NCI-H748 treated with DMSO at 0.1 percent for 48 hours (cell line): ENCODE measurements at places on chromosomes 2 and 18.

GRCh38 chr2:88729061-88729745 lies 37.7 kb downstream of the RPIA start:
- no peak for DNase-seq

DNA sequence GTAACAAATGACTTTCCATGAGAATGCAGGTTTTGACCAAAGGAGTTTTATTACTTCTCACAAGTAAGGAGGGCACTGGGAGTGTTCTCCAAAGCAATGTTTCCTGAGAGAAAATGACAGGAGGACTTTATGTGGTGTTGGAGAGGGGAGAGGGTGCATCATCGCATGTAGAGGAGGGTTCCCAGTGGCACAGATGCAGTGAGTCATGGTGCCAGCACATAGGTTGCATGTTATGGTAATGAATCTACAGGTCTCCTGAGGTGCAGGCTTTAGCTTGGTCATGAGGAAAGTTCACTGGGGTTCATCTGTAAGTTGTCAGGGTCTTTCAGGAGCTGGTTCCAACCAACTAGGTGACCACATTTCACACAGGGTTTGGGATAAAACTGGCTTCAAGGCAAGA lies 30.4 kb downstream of the NAT8 start:
- DNase-seq = no peak

GRCh38 chr2:212249451-212249850 lies 289.2 kb downstream of the ERBB4 start:
- DNase-seq = no peak

GRCh38 chr2:141027221-141027620 lies 1103.6 kb downstream of the LRP1B start:
- no peak for DNase-seq
